ENCODE measurements at places on chromosomes 7 and 10.
A peak's percentile ranks its signal among the peaks of the same experiment; 100 is the strongest.

DNA sequence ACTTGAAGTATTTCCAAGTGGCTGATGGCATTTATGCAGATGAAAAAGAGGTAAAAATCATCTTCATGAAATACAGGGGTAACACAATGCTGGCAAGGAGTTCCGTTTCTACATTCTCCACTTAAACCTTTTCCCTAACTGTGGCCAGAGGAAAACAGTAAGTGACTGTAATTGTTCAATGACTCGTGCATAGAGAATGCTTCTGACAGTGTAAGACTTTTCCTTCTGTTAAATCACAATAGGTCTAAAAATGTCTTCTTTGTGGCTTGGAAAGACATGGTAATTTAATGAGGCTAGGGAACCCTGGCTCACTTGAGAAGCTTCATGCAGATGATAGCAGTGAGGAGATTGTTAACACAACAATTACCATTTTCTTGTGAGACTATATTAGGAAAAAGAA, 50.3 kb upstream of the RSU1 start:
- DNase-seq: peak; percentile 79

DNA sequence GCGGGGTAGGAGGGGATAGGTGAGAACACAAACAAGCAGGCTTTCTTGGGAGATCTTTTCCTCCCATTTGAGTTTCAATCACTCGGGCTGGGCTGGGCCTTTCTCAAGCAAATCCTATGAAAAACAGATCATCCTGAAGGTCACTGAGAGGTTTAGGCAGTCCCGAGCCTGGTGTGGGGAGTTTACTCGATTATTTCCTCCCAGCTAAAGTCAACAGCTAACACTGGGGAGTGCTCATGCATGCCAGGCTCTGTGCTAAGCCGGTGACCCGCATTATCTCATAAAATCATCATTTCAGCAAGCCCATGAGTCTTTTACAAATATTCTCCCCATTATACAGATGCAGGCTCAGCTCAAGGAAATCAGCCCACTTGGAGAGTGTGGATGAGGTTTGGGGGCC, 85.0 kb upstream of the PAX2 start:
- DNase-seq: no peak

DNA sequence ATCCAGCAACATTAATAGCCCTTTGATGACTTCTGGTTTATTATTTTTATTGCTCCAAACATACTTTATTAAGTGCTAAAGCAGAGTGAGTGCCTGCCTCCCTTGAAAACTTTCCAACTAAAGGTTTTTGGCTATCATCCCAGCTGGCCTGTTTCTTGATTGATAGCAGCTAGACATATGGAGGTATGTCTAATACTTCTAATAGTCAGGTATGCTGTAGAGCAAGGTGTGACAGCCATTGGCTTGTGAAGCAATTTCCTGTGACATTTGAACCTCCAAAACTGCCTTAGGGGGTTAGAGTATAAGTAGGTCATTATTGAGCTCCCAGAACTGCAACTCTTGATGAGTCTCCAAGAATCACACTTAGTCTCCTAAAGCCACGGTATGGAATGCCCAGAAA, 55.8 kb downstream of the LOXL4 start:
- no peak for DNase-seq

DNA sequence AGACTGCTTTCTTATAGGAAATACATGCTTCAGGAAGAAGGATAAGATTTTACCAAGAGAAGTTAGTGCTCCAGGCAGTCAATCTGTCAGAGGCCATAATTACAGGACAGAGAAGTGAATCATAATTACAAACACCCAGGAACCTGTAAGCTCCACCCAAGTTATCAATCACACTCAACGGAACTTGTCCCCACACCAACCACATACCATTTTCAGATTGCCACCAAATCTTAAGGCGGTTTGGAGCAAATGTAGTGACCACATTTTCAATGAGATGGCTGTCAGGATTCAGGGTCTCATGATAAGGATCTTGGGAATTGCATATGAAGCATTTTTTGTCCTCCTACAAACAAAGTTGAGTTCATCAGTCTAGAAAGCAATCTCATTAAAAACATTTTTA, 4.8 kb downstream of the LAMB1 start:
- DNase-seq: no peak

- DNase-seq: no peak
Measured at GRCh38 chr7:49020145-49020544, 95.8 kb downstream of the CDC14C start.

GRCh38 chr7:17123020-17123419, 175.4 kb upstream of the AHR start:
- peak; percentile 64 for DNase-seq
